Stimulated activated CD4-positive, alpha-beta T cell treated with anti-CD3 and anti-CD28 coated beads, TNF-alpha, amount 100 ng/mL, for 48 hours (primary cell): ENCODE measurements at places on chromosomes 7 and 10.

GRCh38 chr10:100551196-100551595 lies 15.5 kb downstream of the HIF1AN start:
- no peak for DNase-seq

GRCh38 chr7:44966731-44967538 lies 11.9 kb downstream of the MYO1G start:
- no peak for DNase-seq

DNA sequence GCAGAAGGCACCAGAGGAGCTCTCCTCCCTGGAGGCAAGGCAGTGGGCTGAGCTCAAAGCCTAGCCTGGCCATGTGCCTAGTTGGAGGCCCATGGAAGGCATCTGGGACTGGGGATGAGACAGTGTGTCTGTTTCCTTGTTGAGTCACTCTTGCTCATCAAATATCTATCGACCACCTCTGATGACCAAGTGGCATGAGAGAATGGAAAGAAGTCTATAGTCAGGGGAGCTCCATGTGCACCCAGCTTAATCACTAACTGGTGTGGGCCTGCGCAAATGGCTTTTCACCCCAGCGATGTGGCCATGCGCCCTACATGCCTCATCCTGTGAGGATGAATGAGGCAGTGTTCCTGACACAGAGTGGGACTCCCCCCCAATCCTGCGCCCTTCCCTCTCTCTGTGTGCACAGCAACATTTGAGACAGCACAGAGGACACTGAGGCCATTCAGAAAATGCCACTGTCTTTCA lies 229.9 kb downstream of the RPS24 start:
- DNase-seq, result no peak

DNA sequence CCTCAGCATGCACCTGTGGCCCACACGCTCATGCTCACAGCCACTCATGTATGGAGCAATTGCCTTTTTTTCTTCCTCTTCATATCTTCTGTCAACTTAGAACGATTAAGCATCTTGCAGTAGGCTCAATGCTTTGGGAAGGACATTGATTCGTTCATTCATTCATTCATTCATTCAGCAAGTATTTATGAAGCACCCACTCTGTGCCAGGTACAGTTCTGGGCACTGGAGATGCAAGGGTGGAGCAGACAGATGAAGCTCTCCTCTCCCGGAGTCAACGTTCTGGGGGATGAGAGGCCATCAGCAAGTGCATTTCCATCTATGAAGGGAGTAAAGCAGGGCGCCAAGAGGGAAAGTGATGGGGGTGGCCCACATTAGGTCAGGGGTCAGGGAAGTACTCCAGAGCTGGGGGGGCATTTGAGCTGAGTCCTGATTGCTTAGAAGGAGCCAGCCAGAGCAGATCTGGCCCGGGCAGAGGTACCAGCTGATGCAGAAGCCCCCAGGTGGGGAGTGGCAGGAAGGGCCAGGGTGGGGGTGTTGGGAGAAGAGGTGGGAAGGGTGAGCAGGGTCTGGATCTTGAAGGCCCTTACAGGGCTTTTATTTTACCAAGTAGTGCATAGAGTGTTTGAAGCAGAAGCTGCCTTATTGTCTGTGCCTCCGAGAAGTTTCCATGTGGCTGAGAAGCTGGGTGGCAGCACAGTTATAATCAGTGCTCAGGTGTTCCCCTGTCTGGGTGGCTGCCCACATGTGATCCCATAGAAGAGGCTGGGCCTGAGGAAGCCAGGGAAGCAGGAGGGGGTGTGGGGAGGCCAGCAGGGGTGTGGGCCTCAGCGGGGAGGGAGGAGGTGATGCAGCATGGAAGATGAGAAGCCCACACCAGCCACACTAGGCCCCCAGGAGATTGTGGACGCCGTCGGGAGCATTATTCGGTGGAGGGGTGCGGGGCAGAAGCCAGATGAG lies 36.2 kb downstream of the CHST3 start:
- DNase-seq, result no peak

GRCh38 chr10:14040787-14041631 lies 289.7 kb downstream of the FRMD4A start:
- no peak for DNase-seq

DNA sequence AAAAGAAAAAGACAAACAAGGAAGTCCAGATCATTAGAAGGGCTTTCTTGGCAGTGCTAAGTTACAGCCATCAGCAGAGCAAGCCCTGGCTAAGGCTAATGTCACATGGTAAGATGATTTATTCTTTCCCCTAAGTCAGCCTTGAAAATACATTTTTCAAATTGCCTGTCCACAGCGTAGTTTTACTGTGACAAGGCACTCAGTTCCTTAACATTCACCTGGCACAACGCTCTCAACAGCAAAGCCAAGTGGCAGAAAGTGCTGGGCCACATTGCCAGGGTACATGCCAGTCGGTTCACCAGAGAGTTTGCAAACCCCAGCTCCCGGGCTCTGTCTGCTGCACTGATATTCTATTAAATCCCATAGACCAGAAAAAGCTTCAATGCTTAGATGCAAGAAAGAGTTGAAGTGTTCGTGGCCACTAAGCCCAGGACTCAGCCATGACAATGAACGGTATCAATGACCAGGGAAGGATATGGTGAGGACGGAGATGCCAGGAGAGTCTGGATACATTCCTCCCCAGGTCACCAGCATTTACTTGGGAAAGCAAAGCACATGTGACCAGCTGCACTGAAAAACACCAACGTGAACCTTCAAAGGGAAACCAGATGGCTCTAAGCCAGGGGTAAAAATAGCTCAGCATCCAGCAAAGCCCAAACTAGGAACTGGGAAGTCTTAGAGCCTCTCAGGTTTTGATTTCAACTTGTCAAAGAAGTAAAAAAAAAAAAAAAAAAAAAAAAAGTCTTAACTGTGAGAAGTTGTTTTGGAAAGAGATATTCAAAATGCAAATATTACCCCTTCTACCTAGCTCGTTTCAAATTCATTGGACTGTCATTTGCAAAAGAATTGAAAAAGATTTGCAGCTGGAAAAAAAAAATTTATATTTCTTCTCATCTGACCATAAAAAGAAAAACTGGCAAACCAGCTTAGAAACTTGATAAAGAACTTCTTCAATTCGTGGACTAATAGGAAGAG lies 23.9 kb upstream of the MPP7 start:
- DNase-seq, result no peak

GRCh38 chr10:129365767-129366402 lies 101.2 kb upstream of the MGMT start:
- no peak for DNase-seq

DNA sequence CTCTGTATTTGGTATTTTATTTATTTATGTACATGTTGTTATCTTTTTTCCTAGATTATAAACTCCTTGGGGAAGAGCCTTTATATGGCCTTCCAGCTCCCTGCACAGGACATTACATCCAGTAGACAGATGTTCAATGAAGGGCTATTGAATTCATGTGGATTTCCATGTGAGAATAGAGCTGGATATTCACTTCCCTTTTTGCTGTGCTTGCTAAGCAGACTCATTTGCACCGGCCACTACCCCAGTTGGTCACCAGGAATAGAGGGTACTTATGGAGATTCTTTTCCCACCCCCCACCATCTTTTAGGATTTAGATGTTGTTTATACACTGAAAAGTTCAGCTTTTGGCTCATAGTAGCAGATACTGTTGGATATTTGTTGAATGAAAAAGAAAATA lies 374.1 kb downstream of the NRG3 start:
- DNase-seq, result no peak

- DNase-seq, result no peak
Measured at GRCh38 chr7:51220226-51220625, 96.4 kb downstream of the COBL start.

- DNase-seq, result no peak
Measured at GRCh38 chr10:97445357-97445721, 467 bp downstream of the EXOSC1 start.

DNA sequence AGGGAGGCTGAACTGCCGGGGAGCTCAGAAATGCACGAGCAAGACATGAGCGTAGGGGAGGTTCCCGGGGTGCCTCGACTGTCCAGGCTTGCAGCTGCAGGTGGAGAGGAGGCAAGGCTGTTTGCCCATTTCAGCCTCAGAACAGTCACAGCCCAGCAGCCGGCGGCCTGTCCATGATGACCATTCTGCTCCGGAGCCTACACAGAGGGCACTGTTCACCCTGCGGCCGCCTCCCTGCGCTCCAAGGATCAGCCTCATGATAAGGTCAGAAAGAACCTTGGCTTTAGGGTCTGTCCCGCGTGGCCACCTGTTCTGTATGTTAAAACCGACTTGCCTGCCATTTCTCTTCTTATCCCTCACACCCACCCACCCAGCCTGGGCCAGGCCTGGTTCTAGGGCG lies 21.9 kb upstream of the CFAP46 start:
- no peak for DNase-seq

DNA sequence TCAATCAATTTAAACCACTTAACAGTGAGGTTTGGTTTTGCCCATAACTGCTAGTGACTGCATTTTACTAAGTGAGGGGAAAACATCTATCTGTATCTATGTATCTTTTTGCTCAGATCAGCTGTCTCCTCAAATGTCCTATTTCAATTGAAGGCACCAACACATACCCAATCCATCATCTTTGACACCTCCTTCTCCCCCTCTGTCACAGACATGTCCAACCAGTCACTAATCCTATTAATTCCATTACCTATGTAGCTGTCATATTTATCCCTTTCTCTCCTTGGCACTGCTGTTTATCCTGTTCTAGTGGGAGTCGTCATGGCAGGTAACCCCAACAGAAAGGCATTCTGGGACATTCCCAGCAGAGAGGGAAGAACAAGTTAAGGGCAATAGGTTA lies 975.2 kb upstream of the AUTS2 start:
- no peak for DNase-seq

DNA sequence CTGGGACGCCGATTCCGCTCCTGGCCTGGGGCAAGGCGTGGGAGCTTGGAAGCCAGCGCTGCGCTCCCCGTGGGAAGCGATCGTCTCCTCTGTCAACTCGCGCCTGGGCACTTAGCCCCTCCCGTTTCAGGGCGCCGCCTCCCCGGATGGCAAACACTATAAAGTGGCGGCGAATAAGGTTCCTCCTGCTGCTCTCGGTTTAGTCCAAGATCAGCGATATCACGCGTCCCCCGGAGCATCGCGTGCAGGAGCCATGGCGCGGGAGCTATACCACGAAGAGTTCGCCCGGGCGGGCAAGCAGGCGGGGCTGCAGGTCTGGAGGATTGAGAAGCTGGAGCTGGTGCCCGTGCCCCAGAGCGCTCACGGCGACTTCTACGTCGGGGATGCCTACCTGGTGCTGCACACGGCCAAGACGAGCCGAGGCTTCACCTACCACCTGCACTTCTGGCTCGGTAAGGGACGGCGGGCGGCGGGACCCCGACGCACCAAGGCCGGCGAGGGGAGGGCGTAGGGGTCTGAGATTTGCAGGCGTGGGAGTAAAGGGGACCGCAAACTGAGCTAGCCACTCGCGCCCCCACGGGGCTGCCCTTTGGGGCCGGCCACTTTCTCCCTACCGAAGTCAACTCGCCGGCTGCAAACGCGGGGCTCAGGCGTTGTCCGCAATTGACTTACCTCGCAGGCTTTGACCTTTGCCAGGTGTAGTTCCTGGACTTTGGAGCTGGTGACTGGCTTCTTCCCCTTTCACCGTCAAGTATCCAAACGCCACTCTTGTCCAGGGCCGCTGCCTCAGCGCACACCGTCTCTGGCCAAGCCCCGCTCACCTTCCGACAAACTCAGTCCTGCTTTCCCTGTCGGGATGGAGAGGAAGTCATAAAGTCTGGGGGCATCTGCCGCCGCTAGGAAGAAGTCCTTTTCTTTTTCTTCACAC lies at the start of gene SCIN:
SCIN (plus strand) TSS at position 187 of the 928 bp plus-strand sequence; CDS start at position 254, 67 bp downstream.
- DNase-seq, result no peak

GRCh38 chr10:23869996-23870395 lies 338.9 kb upstream of the KIAA1217 start:
- DNase-seq, result no peak

GRCh38 chr7:65953890-65954450 lies 28.0 kb downstream of the GUSB start:
- DNase-seq, result no peak

DNA sequence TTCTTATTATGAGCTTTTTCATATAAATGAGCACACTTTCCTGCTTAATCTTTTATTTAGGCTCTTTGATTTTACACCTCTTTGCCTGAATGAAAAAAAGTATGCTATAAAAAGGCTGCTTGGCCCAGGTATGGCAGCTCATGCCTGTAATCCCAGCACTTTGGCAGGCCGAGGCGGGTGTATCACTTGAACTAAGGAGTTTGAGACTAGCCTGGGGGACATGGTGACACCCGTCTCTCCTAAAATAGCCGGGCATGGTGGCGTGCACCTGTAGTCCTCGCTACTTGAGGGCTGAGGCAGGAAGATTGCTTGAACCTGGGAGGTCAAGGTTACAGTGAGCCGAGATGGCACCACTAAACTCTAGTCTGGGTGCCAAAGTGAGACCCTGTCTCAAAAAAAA lies 72.9 kb downstream of the DOCK4 start:
- no peak for DNase-seq

- no peak for DNase-seq
Measured at GRCh38 chr10:74507951-74508350, 318.4 kb upstream of the KAT6B start.

- no peak for DNase-seq
Measured at GRCh38 chr7:51273360-51273759, 43.2 kb downstream of the COBL start.

DNA sequence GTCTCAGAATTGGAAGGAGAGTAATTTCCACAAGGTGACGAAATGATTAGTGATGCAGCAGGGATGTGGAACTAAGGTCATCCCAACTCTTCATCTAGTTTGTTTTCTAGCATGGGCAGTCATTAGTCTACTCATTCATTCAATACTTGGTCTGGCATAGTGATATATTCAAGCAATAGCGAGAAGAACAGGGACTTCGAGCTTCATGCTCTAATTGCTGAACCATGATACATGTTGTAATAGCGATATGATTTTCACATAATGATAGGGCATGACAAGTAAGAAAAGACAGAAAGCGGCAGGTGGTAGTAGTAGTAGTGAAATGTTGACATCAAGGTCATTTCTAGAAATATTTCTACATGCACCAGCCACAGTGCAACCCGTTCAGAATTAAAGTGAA lies 652.1 kb downstream of the PHTF2 start:
- no peak for DNase-seq

DNA sequence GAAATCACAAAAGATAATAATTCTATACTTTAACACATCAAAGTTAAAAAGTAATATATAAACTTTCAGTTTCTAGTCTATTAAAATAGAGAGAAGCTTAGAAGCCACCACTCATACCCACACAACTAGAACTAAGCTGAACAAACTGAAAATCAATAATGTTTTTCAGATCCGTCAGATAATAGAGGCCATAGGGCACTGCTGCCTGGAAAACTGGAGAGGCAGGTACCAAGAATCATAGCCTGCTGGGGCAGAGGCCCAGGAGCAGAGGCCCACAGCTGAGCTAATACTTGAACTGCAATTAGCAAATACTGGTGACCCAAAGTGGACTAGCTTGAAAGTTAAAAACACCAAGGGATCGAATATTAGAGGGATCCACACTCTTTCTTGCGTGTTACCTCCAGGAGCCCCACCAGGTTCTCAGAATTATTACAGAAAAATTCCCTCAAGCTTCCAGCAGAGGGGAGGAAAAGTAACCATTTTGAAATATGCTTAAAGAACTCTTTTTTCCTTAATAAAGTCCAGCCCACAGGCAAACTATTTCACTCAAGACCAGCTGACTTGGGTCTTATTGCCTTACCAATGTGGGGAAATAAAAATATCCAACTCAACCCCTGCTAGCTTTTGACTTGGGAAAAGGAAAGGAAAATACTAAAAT lies 774.1 kb upstream of the IGFBP3 start:
- no peak for DNase-seq
